ENCODE measurements at places on chromosomes 12 and 14.
A peak's percentile ranks its signal among the peaks of the same experiment; 100 is the strongest.

GRCh38 chr12:54358191-54358944 is 5.9 kb downstream of the GPR84 start:
- peak; percentile 71 for DNase-seq

DNA sequence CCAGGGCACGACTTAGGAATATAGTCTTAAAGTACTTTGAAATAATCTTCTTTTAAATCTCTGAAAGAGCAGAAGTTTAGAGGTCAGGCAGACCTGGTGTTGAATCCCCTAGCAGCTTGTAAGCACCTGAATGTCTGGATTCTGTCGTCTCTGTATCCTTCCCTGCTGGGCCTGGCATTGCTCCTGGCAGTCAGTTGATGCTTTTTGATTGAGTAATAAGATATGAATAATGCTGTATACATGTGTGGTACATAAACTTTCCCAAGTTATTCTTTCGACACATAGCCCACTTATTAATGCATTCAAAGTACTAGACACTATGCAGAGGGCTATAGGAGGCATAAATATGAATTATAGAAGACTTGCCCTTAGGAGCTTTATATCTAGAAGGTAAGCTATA is 31.4 kb downstream of the EVL start:
- no peak for DNase-seq

GRCh38 chr14:65414961-65415589 is 2.5 kb downstream of the FUT8 start:
- no peak for DNase-seq

- no peak for DNase-seq
Observed at GRCh38 chr12:104751120-104751519, 207.0 kb downstream of the SLC41A2 start.

- DNase-seq: no peak
Observed at GRCh38 chr12:97292588-97292987, 170.0 kb upstream of the RMST start.

DNA sequence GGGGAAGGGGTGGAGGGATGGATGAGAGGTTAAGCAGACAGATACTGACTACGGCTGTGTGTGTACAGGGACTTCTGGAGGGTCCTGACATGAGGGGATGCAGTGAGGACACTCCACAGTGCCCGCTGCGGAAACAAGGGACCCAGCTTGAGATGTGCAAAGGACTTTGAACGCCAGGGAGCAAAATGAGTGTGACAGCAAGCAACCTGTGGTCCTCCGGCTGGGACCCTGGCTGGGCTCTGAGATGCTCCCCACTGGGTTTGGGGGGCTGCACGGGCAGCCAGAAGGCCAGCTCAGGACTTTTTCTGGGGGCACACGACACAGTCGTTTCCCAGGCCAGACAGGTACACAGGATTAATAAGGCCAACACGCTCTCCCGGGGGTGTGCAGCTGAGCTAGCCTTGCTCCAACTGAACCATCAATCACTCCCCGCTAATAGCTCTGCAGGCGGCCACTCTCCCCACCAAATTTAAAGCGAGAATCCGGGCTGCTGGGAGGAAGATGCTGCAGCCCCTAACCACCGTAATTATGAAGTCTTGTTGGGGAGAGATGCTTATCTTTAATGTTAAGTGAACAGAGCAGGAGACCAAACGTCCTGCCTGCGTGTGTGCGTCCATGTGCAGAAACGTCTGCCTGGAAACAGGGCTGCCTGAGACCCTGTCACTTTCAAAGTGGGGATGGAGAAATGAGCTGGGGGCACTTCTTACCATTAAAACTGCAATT is 51.6 kb upstream of the DLK1 start:
- no peak for DNase-seq

DNA sequence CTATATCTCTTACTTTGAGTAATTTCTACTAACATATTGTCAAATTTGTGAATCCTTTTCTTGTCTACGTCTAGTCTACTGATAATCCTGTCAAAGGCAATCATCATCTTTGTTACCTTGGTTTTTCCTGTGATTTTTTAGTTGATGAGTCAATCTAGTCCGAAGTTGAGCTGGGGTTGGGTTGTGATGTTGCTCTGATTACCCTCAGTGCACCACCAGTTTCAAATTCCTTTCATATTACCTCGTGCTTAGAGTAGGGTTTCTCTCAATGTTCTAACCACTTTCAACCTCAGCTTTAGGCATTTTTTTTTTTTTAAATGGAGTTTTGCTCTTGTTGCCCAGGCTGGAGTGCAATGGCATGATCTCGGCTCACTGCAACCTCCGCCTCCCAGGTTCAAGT is 186.8 kb downstream of the BTG1 start:
- DNase-seq: no peak

GRCh38 chr14:85233756-85234155 is 296.2 kb upstream of the FLRT2 start:
- no peak for DNase-seq

DNA sequence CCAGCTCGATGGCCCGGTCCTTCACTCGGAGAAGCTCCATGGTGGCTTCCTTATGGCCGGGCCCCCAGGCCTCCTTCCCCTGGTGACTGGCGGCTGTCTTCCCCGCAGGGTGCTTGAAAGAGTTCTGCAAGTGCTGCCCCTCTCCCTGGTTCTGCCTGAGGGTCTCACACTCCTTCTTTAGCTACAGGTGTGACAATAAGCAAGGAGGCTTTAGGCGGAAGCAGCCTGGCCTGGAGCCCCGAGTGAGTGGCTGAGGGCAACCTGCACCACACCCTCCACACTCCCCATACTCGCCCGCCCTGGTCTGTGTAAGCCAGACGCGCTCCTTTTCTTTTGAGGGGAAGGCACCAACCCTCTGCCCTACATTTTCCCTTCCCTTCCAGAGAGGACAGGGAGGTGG is 62.5 kb upstream of the GPR68 start:
- no peak for DNase-seq

DNA sequence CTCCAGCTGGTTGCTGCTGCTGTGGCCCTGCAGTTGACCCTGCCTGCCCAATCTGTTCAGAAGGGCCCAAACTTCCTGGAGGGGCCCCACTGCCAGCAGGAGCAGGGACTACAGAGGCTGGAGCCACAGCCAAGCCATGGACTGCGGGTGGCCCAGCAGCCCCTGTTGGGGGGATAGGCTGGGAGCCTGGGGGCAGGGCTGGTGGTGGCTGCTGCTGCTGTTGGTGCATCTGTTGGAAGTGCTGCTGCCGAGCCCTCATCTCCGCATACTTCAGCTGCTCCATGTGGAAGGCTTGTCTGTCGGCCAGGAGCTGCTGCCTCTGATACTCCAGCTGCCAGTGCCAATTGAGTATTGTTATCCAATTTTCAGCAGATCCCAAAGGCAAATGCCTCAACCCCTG is 7.2 kb downstream of the MYL6 start:
- no peak for DNase-seq

DNA sequence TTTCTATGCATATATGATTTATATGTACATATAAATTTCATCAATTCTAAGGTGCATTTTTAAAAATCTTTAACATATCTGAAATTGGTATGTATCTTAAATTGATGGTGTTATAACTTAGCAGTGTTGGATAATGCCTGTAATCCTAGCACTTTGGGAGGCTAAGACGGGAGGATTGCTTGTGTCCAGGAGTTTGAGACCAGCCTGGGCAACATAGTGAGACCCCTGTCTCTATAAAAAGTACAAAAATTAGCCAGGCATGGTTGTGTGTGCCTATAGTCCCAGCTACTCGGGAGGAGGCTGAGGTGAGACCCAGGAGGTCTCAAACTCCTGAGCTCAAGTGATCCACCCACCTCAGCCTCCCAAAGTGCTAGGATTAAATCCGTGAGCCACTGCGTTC is 6.5 kb upstream of the GALNT6 start:
- DNase-seq: no peak

DNA sequence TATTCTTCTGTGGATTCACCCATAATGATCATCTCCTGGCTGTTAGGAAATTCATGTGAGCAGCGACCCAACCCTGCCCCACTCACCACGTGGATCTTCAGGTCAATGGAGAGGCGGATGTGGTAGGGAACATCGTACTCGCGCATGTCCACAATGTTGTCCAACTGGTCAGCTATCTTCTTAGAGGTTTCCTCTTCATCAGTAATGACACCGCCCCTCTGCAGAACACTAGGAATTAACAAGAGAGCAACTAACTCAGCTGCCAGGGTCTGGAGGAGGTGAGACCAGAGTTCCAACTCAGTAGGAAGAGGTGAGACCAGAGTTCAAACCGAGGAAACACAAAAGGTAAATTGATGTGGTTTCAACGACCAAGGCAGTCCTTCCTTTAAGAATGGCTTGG is 9.7 kb downstream of the POLE start:
- DNase-seq: no peak

DNA sequence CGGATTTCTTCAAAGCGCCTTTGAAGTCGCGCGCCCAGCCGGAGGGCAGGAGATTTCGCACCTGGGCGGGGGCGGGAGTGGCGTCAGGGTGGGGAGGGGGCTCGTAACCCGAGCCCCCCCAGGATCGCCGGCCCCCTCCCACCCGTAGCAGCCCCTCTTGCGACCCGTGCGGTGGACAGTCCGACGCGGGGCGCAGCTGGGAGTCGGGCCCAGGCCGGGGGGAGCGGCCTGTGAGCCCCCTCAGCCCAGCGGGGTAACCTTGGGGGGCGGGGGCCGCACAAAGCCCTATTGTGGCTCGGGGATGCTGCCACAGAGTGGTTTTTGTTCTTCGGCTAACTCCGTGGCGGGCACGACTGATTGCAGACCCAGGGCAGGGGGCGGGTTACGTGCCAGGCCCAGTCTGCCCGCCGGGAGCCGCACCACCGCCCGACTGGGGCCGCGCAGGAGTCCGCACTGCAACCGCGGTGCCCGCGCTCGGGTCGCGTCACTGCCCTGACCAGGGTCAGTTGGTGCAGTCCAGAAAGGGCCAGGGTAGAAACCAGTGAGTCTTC is 4.2 kb upstream of the AAAS start:
- DNase-seq: no peak

DNA sequence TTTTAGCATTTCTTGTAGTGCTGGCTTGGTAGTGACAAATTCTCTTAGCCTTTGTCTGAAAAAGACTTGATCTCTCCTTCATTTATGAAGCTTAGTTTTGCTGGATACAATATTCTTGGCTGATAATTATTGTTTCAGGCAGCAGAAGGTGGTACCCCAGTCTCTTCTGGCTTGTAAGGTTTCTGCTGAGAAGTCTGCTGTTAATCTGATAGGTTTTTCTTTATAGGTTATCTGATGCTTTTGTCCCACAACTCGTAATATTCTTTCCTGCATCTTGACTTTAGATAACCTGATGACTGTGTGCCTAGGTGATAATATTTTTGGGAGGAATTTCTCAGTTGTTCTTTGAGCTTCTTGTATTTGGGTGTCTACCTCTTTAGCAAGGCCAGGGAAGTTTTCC is 41.2 kb downstream of the AEBP2 start:
- DNase-seq: no peak

DNA sequence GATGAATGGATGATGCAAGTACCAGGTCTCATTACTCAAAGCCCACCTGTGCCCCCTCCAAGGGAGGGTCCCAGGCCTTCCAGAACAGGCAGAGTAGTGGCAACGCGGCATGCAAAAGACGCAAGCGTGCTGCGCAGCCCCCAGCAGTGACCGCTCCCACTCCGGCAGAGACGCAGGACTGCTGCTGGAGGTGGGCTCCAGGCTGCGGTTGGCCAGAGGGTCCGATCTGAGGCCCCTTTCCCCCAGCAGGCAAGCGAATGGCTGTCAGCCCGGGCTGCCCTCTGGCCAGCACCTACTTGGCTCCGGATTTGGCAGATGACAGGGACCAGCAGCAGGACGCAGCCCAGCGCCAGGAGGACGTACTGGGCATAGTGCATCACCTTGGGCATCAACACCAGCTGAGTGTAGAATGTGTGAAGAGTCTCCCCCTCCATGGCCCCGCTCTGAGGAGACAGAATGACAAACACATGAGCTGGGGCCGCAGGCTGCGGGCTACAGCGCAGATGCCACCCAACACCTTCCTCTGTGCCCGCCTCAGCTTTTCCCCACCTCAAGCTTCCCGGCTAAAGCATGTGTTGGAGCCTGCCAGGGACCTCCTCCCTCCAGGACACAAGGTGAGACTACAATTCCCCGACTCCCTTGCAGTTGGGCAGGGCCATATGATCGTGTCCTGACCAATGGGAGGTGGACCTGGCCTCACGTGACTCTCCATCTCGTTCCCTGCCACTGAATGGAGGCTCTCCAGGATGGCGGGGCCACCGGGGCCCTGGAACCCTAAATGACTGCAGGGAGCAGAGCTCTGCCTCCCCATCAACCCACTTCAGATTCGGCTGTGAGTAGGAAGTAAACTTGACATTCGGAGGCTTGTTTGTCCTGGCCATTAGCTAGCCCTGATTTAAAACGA is 77.4 kb downstream of the SCARB1 start:
- DNase-seq: peak; percentile 91

- DNase-seq: no peak
Observed at GRCh38 chr12:100156731-100157426, 14.2 kb upstream of the BLTP3B start.

GRCh38 chr12:99043319-99043914 is 398.3 kb downstream of the APAF1 start:
- peak; percentile 44 for DNase-seq

- peak; percentile 24 for DNase-seq
Observed at GRCh38 chr12:121297435-121297991, 1.0 kb upstream of the CAMKK2 start.

- DNase-seq: no peak
Observed at GRCh38 chr14:102878970-102879460, 43.4 kb upstream of the AMN start.

GRCh38 chr14:32078023-32078857 is 1.1 kb downstream of the ARHGAP5 start:
- peak; percentile 84 for DNase-seq

- DNase-seq: no peak
Observed at GRCh38 chr14:78023112-78023511, 147.1 kb upstream of the NRXN3 start.

GRCh38 chr12:25107920-25108319 is 87.0 kb downstream of the DNAI7 start:
- no peak for DNase-seq

- no peak for DNase-seq
Observed at GRCh38 chr14:68317239-68317638, 475.6 kb downstream of the ZFP36L1 start.

- DNase-seq: no peak
Observed at GRCh38 chr14:68944162-68944561, 34.9 kb downstream of the ACTN1 start.

GRCh38 chr12:13404631-13405473 is 208.3 kb downstream of the EMP1 start:
- no peak for DNase-seq

GRCh38 chr14:105474483-105475268 is at the start of gene CRIP2:
Gene CRIP2, plus strand, starts transcription at chr14:105474821. Its CDS starts 42 bp downstream, at chr14:105474863.
- DNase-seq: no peak

DNA sequence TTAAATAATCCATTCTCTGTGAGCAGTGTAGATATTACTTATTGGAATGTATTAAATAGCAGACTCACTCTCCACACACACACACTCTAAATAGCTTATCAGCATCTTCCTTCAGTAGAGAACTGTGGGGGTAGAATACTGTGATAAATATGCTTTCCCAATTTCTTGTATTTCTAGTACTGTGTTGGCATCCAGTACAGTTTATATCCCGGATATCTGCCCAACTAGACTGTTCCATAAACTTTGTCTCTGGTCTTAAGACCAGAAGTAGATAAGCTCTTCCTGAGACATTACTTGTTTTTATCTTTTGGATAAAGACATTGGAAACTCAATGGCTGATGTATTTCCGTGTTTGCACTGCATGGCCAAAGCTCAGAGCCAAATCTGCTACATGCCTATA is 136.2 kb upstream of the PDZRN4 start:
- no peak for DNase-seq

GRCh38 chr14:100345711-100346110 is 22.6 kb downstream of the SLC25A47 start:
- DNase-seq: no peak
